Iris pigment epithelial cell (primary cell): ENCODE measurements at places on chromosomes 2 and 18.
A peak's percentile ranks its signal among the peaks of the same experiment; 100 is the strongest.

- DNase-seq, result no peak
Observed at GRCh38 chr18:13681701-13682100, 44.7 kb downstream of the FAM210A start.

DNA sequence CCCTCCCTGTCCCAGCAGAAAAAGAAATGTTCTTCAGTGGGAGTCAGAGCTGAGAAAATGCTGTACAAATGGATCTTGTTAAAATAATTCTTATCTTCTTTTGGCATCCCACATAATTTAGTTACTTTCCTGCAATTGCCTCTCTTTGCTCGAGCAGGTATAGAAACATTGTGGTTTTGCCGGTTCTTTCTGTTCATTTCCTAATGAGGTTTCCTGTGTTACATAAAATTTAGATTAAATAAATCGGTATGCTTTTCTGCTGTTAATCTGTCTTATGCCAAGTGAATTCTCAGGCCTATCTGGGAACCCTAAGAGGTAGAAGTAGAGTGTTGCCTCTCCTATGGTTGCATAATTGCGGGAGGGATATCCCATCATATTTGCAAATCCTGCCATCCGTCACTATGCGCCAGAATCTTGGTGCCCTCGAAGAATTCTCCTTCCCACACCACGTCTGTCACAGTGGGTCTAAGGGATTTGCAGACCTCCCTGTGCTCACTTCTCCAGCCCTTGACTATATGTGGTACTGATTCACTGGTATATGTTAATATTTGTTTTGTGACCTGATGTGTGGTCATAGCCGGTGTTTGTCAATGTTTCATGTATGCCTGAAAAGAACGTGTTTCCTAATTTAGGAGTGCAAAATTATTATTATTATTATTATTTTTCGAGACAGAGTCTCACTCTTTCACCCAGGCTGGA lies 12.2 kb upstream of the HDAC4 start:
- no peak for DNase-seq

- DNase-seq, result peak; percentile 71
Observed at GRCh38 chr2:127321303-127321702, 27.4 kb upstream of the ERCC3 start.

GRCh38 chr2:19776941-19777514 lies 124.8 kb downstream of the TTC32 start:
- no peak for DNase-seq

DNA sequence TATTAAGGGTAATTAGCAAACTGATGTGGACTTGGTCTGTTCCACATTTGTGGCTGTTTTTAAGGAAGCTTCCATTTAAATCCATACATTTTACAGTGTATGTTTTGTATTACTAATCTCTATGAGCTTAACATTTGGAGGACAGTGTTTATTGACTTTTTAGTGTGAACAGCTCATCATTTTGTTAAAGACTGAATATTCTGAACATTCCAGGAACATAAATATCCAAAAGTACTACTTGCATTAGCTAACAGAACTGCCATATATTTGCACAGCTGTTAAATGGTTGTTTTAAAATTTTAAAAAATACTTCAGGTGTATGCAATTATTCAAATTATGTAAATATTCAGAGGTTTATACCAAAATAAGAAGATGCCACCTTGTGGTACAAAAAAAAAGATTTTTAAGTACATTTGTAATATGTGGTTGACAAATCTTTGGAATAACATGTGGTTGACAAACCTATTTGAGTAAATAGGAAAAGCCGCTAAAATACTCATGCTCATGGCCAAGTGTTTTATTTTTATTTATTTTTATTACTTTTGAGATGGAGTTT lies 439.7 kb upstream of the FANCL start:
- peak; percentile 3 for DNase-seq

DNA sequence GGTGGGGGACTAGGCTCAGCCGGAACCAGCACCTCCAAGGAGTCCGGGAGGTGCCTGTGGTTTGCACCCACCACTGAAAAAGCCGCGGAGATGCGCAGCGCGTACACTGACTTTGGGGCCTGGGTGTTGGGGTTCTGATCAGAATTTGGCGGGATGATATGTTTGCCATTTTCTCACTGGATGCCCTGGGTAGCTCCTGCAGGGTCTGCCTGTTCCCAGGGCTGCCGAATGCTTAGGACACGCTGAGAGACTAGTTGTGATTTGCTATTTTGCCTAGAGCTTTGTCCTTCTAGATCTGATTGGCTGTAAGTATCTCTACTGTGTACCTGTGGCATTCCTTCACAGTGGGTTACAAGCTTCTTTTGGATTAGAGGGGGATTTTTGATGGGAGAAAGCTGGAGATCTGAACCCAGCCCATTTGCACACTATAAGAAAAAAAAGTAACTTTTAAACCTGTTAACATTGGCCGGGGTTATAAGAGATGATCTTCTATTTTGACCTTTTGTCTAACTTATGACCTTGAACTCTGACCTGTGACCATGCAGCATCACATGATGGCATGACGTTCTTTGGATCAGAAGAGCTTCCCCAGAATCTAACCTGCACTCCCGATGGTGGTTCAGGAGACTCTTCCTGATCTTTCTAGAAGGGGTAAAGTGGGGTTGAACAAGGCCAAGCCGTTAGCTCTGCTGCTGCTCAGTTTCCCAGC lies 1.6 kb downstream of the KCNE4 start:
- no peak for DNase-seq

- DNase-seq, result peak; percentile 66
Observed at GRCh38 chr2:42659609-42660008, 91.2 kb downstream of the MTA3 start.

DNA sequence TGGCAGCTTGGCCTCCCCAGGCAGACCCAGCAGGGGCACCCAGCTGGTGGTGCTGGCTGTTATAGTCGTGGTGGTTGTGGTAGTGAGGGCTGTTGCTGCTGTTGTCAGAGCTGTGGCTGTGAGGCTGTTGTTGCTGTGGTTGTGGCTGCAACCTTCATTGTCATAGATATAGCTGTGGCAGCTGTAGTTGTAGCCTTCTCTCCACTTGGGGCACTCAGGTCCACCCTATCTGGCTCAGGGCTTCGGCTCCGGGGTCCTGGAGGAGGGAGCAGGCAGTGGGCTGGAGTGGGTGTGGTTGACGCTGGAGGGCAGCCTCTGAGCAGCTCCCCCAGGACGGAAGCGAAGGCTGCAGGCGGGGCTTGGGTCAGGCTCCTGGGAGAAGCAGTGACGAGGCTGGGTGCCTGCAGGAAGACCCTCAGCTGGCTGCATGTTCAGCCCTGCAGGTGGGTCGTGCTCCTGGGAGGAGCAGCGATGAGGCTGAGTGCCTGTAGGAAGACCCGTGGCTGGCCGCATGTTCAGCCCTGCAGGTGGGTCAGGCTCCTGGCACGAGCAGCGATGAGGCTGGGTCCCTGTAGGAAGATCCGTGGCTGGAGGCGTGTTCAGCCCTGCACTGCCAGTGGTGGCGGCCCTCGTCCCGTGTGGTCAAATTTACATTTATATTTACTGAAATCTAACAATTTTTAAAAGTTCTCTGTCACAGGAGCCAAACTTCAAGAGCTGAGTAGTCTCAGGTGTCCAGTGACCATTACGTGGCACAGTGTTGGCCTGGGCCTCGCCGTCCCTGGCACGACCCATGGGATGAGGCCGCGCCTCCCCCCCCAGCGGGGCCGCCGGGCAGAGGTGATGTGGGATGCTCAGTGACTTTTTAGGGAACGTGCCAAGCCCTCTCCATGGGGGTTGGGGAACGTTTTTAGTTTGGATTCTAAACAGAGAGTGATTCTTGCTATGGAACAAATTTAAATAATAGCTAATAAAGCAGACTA lies 79.2 kb upstream of the PXDN start:
- no peak for DNase-seq

GRCh38 chr2:56021579-56021978 lies 98.0 kb upstream of the EFEMP1 start:
- DNase-seq, result no peak

- no peak for DNase-seq
Observed at GRCh38 chr2:53843595-53843994, 16.2 kb downstream of the GPR75 start.

DNA sequence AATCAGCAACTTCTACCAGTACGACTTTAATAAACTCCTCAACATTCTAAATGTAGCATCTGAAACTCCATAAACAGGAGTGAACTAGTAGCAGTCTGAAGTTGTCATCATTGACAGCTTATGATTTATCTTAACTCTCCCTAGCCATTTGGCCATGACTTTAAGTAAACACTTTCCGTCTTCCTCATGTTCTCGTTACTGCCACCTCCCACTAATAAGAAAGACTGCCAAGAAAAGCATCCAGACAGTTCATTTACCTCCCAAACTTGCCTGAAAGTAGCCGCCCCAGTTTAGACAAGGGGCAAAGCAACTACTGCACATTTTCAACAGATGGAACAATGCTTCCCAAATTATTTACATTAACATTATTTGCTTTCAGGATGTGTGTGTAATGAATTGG lies 287.5 kb downstream of the OSR1 start:
- DNase-seq, result peak; percentile 33

- DNase-seq, result peak; percentile 86
Observed at GRCh38 chr2:152134488-152135280, 35.8 kb upstream of the CACNB4 start.

DNA sequence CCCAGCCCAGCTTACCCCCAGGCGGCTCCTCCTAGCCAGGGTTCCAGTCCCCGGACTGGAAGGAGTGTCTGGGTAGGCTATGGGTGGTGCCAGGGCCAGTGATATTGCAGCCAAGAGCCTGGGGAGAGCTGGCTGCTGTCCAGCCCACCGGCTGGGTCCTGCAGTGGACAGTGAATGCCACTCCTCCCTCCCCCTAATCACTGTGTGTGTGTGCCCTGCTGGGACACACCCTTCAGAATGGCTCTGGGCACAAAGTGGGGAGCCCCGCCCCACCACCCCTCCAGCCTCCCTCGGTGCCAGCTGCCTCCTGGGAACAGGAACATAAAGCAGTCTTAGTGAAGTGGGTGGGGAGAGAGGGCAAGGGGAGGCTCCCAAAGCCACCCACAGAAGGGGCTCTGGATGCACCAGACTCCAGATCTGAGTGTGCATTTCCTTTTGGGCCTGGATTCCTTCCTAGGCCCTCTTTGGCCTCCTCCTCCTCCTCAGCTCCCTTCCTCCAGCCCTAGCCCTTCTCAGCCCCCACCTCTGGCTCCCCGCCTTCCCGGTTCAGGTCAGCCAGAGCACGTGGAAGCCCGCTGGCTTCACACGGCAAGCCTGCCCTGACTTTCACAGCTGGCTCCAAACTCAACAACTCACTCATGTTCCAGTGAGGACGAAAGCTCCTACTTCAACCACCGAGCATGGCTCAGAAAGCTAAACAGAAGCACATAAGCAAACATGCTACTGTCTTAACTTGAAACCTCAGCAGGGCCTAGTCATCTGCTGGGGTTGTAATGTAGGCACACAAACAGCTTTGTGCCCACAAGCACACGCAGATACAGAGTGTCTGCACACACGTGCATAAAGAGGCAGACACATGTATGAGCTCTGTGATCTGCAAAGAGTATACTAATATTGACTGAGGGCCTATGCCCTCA lies 209.2 kb upstream of the SMAD2 start:
- no peak for DNase-seq

DNA sequence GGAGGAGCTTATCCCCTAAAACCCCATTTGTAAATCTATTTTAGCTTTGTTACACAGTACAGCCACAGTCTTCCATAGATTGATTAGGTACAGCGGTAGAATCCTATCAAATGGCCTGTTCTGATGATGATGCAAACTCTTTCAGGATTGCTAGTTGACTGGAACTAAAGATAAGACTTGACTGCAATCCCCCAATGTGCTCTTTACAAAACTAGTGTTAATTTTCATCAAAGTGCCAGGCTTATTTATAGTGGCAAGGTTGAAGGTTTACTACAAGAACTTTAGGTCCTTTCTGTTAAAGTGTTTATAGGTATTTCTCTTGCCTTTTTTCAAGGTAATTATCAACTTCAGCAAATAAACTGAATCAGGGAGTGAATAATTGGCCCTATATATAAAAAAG lies 9.0 kb upstream of the OTX1 start:
- no peak for DNase-seq

- DNase-seq, result no peak
Observed at GRCh38 chr2:58035352-58035751, 11.3 kb upstream of the VRK2 start.

GRCh38 chr2:70091816-70092215 lies 4.5 kb downstream of the PCBP1 start:
- DNase-seq, result no peak

DNA sequence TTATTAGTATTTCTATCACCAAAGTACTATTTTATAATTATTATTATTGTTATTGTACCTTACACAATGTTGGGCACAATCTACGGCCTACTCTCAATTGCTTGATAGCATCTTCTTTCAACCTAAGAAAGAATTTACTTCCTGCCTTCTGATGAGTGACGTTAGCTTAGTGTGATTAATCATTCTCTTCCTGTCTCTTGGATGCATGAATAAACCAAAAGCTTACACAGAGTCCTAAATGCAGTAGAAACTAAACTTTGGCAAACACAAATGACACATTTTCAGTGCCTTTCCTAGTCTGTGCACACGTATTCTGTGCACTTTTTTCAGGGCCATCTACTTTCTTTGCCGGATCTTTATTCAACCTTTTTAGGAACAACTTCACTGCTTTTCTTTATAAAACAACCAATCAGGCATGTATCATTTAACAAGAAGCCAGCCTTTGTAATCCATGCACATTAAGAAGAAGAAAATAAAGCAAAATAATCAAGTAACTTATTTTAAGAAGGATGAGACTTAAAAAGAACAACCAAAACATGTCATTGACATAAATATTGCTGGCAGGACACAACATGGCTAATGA lies 19.1 kb downstream of the TRAK2 start:
- DNase-seq, result peak; percentile 85

GRCh38 chr2:238554468-238555315 lies 128.0 kb downstream of the ASB1 start:
- no peak for DNase-seq

DNA sequence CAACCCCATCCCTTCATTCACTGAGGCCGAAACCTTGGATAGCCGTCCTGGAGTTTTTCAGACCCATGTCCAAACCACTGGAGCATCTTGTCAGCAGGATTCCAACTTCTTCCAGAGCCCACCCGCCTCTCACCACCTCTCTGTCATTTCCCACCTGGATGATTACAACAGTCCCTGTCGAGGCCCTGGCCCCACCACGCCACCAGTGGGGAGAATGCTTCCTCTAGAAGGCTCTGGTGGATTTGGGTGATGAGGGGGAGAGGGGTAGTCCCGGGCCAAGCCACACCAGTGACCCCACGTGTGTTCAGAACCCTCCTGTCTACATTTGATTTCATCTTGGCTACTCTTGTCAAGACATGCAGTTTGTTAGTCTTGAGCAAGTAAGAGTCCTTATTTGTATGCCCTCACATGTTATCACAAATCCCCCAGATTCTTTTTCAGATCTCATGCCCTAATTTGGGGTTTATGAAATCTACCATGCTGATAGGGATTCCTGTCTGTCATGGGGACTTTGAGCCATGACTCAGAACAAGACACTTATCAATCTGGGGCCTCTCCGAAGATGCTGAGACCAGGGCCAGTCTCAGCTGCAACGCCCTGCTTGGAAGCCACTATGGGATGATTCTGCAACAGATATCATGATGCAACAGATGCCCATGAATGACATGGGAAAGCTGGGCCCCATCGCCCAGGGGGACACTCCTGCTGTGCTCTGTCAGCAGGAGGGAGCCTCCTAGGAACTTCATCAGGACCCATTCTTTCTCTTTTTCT lies 186.1 kb downstream of the ZFP36L2 start:
- DNase-seq, result no peak
